Activated naive CD8-positive, alpha-beta T cell treated with anti-CD3 and anti-CD28 coated beads, Interleukin-2, amount 50 U/mL, for 24 hours (primary cell): ENCODE measurements at places on chromosomes 4 and X.

DNA sequence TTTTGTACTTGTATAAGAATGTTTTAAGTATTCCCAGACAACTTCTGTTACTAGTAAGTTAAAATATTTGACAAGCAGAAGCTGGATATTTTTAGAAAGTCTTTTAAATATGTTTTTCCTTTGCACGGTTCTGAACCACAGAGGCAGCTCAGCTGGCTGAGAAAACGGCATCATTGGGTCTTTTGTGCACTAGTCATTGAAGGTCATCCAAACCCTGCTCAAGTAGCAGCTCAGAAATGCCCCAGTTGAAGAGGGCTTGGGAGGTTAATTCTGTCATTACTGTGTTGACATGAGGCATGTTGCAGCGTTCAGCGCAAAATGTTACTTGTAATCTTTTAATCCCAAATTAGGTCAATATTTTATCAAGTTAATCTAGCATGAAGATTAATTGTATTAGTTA, 383.7 kb upstream of the FAM241A start:
- no peak for DNase-seq

DNA sequence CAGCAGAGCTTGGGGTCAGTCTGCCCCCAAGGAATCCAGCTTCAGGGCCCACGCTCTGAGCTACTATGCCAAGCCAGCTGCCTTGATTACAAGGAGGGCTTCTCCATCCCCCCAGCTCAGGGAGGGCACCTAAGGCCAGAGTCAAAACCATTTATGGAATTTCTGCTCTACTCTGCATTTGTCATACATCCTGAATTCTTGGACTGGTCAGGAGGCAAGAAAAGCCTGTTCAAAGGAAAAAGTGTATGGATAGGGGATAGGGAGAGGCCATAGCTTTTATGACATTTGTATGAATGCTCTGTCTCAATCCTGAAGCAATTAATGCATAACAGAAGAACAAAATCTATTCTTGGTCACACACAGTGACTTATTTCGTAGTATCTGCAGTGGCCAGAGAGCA, 32.2 kb downstream of the EDNRA start:
- DNase-seq, result no peak

- DNase-seq, result no peak
Observed at GRCh38 chr4:151841107-151841506, 80.3 kb upstream of the GATB start.

- DNase-seq, result no peak
Observed at GRCh38 chr4:118772081-118772766, 63.7 kb downstream of the SEC24D start.

- no peak for DNase-seq
Observed at GRCh38 chr4:37653601-37654000, 32.6 kb downstream of the RELL1 start.

DNA sequence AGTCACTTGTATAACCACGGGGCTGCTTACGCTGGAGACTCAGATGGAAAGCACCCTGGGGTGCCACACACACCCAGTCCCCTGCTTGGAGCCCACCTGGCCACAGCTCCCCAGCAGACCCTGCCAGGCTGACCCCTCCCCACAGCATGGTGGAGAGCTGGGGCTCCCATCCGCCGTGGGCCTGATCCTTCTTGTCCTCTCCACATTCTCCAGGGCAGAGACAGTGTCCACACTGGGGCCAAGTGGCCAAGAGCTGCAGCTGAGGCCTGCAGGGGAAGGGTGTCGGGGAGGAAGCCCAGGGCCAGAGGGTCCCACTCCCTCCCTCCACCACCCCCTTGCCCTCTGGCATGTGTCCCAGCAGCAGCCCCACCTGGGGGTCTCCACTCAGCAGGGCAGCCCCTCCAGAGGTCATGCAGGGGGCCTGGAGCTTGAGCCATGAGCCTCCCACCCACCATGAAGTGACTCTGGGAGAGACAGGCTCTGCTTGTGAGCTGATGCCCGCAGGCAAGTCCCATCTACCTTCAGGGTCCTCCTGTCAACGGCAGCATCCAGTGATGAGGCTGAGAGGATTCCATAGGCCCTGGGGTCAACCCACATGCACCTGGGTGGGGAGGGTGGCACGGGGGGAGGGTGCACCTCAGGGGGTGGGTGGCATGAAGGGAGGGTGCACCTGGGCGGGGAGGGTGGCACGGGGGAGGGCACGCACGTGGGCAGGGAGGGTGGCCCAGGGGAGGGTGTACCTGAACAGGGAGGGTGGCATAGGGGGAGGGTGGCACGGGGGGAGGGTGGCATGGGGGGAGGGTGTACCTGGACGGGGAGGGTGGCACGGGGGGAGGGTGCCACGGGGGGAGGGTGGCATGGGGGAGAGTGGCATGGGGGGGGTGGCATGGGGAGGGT, 56.4 kb downstream of the FAM53A start:
- DNase-seq, result no peak

DNA sequence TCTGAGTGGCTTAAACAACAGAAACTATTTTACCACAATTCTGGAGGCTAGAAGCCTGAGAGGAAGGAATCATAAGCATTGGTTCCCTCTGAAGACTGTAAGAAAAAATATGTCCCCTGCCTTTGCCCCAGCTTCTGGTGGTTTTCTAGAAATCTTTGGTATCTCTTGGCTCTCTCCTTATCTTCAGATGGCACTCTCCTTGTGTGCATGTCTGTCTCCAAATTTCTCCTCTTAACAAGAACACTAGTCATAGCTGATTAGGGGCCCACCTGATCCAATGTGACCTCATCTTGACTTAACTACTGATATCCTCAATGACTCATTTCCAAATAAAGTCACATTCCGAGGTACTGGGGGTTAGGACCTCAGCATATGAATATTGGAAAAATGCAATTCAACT, 635.0 kb upstream of the NR3C2 start:
- no peak for DNase-seq

GRCh38 chr4:68271851-68272357, 26.4 kb upstream of the TMPRSS11B start:
- no peak for DNase-seq

DNA sequence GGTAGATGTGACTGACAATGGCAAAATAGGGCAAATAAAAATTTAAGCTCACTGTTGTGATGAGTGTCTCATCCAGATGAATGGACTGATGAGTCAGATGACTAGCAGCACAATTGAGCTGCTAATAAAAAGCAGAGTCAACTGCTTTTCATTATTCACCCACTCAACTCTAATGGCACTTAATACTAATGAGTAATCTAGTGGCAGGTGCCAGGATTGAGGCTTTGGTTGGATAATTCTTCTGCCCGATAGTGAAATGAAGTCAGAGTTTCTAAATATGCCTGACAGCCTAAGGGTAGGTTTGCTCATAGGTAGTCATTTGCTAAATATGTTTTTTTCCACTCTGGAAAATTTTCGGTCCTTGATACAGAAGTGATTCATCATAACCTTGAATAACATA, 10.4 kb downstream of the OGT start:
- no peak for DNase-seq

GRCh38 chr4:43066415-43066814, 173.9 kb downstream of the GRXCR1 start:
- no peak for DNase-seq

DNA sequence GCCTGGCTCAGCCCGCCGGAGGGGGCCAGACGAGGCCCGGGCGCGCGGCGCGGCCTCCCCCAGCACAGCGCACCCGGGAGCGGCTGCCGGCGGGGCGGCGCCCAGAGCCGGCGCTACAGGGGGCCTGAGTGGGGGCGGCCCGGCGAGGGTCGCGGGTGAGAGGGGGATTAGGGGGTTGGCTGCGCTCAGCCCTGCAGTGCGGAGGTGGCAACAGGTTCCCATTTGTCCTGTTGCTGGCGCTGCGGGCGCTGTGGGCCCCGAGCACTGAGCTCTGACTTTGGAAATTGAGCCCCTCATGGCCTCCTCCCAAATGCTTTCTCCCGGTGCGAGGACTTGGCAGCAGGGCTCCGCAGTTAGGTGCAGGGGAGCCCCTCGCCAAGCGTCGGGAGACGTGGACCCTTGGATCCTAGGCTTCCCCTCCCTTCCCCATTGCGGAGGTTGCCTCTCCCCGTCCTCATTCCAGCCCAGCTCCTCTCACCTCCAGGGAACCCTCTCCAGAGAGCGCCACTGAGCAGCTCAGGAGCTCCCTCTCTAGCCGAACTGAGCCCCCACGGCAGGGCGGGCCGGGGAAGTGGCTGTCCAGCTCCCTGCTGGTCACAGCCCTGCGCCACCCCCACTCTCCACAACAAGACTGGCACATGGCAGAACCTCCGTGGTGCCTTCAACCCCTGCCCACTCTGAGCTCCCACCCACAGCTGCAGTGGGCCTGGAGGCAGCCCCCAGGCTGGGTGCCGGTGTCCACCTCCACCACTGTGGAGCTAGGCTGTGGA, 2.5 kb upstream of the DUSP9 start:
- no peak for DNase-seq

DNA sequence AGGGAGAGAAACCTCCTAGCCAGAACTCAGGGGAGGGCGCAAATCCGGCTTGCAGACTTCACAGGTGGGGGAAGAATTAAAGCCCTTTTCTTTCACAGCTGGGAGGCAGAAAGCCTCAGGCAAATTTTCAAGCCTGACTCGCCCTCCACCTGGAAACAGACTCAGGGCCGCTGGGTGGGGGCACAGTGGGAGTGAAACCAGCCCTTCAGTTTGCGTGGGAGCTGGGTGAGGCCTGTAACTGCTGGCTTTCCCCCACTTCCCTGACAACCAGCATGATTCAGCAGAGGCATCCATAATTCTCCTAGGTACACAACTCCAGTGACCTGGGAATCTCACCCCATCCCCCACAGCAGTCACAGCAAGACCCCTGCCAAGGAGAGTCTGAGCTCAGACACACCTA, 206.9 kb upstream of the INTU start:
- no peak for DNase-seq

DNA sequence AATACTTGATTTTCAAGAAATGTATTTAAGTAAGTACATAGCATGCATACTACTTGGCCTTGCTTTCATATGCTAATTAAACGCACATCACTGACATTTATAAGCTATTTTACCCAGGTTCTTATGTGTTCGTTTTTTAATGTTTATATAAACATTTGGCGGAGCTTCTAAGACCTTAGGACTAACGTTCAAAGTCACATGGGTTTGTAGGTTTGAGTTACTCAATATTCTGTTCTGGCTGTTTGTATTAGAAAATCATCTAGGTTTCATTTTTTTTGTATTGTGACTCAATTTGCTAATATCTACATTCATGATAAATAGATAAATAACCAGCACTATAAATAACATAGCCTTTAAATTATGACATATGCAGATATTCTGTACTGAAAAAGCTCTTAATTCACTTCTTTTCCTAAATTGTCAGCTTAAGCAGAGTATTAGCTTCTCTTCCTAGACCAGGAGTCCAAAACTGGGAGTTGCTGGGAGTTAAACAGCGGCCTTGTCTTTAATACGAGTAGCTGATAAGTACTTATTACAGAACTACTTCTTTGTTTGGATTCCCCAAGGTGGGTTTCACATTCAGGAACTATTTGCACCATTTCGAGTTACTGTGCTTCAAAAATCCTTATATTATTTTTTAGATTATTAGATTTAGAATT, 42.0 kb downstream of the GUCY1B1 start:
- no peak for DNase-seq

- DNase-seq, result no peak
Observed at GRCh38 chr4:61143461-61143860, 56.7 kb upstream of the ADGRL3 start.

DNA sequence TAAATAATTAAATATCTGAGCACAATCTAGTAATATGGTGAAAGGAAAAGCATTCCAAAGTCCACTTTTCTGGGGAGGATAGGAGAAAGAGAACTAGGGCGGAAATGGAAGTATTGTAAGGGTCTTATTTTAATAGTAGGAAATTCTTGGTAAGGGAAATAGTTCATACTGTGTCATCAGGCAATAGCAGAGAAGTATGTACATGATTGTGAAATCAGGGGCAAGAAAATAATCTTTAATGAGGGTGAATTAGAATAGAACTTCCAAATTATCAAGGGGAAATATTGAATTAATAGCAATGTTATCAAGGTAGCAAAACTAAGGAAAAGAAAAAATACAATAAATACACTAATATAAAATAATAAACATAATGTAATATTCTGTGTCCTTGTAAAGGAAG, 14.8 kb downstream of the GIMD1 start:
- DNase-seq, result no peak

DNA sequence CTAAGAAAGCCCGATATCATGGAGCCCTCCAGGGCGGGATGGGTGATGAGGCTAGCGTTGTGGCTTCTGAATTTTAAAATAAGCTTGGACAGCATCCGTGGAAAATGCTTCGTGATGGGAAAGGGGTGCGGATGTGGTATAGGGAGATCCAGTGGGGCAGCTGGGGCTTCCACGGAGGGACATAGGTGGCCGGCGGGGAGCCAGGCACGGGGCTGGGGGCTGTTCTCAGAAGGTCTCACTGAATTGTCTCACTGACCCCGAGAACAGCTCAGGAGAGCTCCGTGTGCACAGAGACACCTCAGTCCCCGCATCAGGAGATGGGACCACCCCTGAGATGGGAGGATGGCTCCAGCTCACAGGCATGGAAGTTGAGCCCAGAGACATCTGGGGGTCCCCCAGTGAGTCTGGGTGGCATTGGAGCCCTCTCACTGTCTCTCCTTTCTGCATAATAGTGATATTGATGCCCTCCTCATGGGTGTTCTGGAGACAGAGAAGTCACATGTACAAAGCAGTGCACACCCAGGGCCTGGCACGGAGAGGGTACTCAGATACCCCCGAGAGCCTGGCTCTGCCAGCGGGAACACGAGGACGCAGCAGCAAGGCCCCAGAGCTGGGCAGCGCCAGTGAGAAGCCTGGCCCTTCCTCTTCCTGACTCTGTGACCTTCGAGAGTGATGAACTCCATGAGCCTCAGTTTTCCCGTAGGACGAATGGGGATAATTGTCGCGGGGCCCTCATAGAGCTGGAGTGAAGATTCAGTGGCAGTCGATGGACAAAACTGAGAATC, 70.6 kb upstream of the PSAPL1 start:
- no peak for DNase-seq

DNA sequence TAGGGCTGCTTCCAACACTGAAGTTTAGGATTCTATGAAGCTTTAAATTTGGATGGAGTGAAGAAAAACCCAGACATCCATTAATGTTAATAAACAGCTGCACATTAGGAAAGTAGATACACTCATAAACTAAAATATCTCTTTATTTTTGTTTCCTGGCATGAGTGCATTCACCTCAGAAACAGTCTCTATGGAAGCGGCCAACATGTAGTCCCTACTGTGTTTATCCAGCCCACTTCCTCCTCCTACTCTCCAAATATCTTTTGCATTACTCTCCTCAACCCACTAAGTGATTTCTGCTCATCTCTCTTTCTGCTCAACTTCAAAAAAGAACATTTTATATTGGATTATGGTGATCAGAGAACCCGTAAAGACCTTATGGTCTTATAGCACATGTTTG, 180.3 kb upstream of the MXRA5 start:
- DNase-seq, result no peak

DNA sequence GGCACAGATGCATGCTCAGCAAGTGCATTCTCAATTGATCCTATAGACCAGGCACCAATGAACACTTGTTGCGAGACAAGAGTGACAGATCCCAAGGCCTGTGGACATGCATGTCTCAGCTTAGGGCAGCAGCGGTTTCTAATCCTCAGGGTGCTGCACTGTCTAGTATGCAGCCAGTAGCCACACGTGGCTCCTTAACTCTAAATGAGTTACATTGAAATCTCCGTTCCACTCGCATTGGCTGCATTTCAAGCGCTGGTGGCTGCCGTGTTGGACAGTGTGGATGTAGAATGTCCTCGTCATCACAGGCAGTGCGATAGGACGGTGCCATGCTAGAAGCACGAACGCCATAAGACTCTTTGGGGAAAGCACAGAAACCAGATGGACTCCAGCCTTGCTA, 24.0 kb upstream of the AFAP1 start:
- no peak for DNase-seq

GRCh38 chr4:20617678-20618396, 82.4 kb upstream of the PACRGL start:
- no peak for DNase-seq

- no peak for DNase-seq
Observed at GRCh38 chrX:153857348-153857903, 27.1 kb upstream of the PDZD4 start.
